ENCODE measurements at places on chromosomes 11 and 22.

- no peak for DNase-seq
Measured at GRCh38 chr22:26785932-26786331, 128.5 kb downstream of the MIAT start.

DNA sequence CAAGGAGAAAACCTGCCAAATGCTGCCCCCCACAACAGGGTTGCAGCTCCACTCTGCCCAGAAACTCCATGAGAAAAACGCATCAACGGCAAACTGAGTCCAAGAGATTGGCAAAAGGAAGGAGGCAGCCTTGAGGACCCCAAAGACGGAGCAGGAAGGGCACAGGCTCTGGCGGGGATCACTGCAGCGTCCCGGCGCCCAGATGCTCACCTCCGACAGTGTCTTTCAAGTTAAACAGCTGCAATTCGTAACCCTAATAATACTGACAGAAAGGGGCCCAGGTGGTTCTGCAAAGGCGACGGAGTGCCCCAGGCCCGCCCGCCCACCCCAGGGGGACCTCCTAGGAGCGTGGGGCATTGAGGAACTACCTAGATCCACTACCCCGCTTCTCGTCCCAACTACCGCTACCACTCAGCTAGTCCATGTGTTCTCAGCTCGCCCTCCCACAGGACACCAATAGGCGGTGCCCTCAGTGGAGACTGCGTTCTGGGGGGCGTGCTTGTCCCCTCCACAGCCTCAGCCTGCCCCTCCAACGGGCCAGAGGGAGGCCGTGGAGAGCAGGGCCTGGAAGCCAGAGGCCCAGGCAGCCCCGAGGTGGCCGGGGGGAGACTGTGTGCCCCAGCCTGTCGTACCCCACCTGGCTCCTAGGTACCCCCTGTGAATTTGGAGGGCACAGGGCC is 127.4 kb downstream of the PHF21B start:
- DNase-seq: no peak

DNA sequence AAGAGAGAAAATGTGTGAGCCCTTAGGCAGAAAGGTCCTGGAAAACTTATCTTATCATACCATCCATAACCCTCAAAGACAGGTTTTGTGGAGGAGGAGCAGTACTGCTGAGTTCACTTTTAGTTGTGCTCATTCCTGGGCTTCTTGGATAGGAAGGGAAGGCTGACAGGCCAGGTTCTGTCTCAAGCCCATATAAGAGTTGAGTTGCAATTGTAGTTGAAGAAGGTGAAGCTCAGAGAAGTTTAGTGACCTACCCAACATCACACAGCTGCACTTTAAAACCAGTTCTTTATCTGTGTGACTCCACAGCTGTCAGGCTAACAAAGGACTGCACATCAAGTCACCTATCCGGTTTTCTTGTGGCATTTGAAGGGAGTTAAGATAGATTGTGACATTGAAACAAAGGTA is 13.0 kb downstream of the TEAD1 start:
- DNase-seq: no peak

DNA sequence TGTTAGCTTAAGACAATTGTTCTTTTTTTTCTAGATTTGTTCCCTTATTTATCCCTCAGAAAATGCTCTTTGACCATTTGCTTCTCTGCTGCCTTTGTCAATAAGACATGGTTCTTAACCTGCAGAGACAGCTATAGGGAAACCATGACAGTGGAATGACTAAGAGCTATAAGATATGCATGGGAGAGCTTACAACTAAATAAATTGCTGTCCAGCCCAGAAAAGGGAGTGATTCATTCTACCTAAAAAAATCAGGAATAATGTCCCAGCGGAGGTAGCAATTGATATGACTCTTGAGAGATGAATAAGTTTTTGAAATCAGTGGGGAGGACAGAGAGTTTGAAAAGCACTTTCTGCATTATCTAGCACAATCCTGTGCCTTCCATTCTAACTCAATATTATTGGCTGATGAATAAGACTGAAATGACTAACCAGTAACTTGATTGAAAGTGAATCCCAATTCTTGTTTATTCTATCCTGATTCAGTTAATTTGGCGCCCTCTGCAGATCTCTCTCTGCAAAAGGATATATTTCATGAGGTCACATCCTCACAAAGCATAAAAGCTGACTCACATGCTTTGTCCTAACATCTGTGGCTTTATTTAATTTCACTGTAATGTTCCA is 680.5 kb upstream of the API5 start:
- DNase-seq: no peak

DNA sequence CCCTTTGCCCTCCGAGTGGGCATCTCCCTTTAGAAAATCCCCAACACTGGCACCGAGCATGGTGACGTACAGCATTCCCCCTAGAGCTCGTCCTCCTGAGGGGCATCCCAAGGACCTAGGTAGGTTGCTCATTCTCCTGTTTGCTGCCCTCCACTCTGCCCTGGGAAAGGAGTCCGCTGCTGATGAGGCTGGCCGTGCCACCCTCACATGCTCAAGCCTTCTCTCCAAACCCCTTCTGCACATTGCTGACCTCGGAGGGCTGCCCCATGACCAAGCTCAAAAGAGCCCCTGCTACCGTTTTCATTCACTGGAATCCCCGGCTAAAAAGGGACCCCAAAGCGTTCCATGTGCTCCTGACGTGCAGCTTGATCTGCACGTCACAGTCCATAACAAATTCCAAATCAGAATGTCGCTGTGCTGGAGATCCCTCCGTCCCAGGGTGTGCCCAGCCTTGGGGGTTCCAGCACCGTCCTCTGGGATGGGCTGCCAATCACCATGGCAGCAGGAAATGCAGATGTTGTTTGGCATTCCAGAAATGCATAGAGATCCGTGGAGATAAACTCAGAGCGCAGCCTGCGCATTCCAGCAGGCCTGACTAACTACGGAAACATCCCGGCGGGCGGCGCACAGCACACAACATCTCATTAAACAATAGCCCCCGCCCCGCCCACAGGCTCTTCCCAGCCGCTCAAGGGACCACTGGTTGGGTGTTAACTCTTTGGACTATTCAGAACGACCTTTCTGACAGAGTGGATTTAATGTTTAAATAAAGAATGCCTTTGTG is 26.3 kb upstream of the GNB1L start:
- DNase-seq: no peak

DNA sequence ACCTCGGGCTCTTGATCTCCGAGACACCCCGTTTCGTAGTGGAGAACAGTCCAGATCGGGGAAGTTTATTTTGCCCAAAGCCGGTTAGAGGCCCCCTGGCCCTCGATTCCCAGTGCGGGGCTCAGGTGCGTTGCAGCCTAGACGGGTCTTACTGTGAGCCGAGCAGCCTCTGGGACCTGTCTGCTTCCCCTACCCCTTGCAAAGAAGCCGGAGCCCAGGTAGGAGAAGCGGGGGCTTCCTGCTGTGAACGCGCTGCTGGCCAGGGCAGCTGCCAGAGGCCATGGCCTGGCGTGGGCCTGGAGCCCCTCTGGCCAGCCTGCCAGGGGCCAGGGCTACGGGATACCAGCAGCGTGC is 621 bp downstream of the TSPO start:
- no peak for DNase-seq

DNA sequence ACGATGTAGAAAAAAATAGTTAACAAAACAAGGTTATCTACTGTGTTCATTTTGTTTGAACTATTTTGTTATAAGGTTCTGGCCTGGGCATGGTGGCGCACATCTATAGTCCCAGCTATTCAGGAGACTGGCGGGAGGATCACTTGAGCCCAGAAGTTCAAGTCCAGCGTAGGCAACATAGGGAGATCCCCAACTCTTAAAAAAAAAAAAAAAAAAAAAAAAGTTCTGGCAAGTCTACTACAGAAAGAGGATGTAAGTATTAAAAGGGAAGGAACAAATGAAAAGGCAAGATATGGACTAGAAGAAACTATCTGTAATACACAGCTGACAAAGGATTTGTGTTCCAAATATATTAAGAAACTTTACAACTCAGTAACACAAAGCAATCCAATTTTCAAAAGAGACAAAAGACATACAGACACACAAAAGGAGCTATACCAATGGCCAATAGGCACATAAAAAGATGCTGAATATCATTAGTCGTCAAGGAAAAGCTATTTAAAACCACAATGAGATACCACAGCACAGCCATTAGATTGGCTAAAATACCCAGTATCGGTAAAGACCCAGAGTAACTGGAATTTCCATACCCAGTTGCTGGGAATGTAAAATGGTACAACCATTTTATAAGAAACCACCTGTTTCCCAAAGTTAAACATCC is 27.4 kb downstream of the RRAS2 start:
- DNase-seq: no peak

- DNase-seq: no peak
Measured at GRCh38 chr22:45977551-45978274, 751 bp upstream of the WNT7B start.

DNA sequence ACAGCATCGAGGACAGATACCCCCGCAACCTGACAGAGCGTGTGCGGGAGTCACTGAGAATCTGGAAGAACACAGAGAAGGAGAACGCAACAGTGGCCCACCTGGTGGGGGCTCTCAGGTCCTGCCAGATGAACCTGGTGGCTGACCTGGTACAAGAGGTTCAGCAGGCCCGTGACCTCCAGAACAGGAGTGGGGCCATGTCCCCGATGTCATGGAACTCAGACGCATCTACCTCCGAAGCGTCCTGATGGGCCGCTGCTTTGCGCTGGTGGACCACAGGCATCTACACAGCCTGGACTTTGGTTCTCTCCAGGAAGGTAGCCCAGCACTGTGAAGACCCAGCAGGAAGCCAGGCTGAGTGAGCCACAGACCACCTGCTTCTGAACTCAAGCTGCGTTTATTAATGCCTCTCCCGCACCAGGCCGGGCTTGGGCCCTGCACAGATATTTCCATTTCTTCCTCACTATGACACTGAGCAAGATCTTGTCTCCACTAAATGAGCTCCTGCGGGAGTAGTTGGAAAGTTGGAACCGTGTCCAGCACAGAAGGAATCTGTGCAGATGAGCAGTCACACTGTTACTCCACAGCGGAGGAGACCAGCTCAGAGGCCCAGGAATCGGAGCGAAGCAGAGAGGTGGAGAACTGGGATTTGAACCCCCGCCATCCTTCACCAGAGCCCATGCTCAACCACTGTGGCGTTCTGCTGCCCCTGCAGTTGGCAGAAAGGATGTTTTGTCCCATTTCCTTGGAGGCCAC is 3.3 kb downstream of the FADD start:
- DNase-seq: no peak

- DNase-seq: no peak
Measured at GRCh38 chr11:2805388-2806056, 80.1 kb downstream of the CDKN1C start.

DNA sequence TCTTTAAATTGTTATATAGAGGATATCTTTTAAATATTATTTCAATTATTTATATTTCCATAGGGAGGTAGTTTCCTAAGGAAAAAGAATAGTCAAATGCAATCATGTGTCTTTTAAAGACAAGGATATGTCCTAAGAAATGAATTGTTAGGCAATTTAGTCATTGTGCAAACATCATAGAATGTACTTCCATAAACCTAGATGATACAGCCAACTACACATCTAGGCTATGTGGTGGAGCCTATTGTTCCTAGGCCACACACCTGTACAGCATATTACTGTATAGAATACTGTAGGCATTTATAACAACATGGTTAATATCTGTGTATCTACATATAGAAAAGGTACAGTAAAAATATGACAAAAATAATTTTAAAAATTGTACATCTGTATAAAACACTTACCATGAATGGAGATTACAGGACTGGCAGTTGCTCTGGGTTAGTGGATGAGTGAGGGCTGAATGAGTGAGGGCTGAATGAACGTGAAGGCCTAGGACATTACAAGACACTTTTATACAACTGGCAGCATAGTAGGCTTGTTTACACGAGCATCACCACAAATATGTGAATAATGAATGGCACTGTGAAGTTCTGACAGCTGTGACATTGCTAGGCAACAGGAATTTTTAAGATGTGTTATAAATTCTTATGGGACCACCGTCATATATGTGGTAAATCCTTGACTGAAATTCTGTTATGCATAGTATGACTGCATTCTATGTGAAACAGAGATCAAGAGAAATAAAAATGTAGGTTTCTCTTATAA is 1879.0 kb upstream of the RAG2 start:
- no peak for DNase-seq

DNA sequence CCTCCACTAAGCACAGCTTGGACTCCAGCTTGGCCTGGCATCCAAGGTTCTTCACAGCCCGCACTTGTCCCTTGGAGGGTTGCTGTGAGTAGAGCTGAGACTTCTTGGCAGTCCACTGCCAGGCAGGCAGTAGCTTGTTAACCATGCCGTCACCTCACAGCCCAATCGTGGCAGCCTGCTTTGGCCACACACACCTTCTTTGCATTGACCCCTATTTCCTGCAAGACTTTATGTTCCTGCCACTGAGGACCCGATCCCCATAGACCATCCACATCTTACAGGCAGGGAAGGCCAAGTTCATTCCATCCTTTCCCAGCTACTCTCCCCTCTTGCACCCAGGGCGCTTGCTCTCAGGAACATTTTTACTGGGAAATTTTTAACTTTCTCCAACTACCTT is 2.5 kb upstream of the PYGM start:
- no peak for DNase-seq

GRCh38 chr11:70556884-70557741 is 158.8 kb downstream of the CTTN start:
- no peak for DNase-seq

Measured in activated CD4-positive, CD25-positive, alpha-beta regulatory T cell (primary cell).